ENCODE measurements at places on chromosomes 7 and 10.

- DNase-seq, result peak; percentile 74
Observed at GRCh38 chr10:122911889-122912484, 1.6 kb downstream of the FAM24A start.

DNA sequence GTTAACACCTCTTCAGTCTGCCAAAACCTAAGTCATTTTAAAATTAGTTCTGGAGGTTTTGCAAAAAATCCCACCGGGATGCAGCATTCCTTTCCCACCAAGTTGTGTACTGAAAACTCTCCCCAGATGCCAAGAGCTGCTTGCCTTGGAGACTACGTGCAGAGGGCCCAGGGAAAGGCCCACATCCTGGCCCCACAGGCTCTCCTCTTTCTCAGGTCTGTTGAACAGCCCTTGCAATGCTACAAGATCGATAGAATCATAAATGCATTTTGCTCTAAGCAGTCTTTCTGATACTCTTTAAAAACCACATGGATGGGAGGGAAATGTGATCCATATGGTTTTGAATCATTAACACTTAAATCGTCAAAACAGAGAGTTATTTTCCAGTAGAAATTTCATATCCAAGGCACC, 126.7 kb upstream of the ZMIZ1 start:
- DNase-seq, result no peak

- no peak for DNase-seq
Observed at GRCh38 chr7:76294344-76295024, 8.0 kb upstream of the HSPB1 start.

- no peak for DNase-seq
Observed at GRCh38 chr7:90708841-90709317, 112.8 kb downstream of the CDK14 start.

DNA sequence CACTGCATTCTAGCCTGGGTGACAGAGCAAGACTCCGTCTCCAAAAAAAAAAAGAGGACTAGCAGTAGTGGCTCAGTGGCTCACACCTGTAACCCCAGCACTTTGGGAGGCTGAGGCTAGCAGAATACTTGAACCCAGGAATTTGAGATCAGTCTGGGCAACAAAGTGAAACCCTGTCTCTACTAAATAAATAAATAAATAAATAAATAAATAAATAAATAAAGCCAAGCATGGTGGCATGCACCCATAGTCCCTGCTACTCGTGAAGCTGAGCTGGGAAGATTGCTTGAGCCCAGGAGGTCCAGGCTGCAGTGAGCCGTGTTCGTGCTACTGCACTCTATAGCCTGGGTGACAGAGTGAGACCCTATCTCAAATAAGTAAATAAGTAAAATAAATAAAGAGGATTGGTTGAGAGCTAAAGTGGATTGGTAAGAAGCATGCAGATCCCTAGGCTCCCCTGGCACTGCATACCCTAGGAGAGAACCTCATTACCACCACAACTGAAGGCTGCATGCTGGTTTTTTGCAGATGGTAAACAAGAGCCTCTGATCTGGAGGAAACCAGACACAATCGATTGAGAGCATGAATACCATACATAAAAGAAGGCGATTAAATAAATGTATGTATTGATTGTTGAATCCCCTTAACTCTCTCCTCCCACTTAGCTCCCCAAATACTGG, 163.2 kb downstream of the REEP3 start:
- DNase-seq, result no peak

DNA sequence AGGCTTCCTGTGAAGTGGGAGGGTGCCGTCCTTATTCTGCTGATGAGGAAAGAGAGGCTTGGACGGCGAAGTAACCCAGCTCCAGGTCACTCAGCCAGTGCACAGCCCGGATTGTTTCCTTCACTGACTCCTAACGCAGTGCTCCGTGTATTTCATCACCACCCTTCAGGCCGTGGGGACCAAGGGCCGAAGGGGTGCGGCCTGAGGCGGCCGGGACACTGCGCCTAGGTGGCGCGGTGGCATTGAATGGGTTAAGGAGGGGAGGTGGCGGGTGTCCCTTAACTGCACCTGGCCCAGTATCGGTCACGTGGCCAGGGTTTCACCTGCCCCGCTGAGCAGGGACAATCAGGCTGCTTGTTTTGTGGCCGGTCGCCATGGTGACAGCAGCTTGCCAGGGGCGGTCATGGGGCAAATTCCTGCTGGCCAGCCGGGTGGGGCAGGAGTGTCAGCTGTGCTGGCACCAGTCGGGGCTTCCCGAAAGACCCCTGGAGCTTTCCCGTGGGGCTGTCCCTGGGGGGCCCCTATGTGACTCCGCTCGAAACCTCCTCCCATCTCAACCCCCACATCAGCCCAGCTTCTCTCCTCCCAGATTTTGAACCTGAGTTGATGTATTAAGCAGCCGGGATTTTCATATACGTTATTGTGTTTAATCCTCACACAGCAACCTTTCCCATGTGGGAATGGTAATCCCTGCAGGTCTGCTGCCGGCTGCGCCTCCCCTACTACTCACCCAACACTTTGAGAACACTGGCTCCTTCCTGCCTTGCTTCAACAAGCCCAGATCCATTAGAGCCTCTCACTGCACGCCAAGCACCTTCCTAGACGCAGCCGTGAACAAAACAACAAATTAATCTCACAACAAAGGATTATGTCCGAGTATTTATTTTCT, 4.4 kb upstream of the ABHD11 start:
- no peak for DNase-seq

DNA sequence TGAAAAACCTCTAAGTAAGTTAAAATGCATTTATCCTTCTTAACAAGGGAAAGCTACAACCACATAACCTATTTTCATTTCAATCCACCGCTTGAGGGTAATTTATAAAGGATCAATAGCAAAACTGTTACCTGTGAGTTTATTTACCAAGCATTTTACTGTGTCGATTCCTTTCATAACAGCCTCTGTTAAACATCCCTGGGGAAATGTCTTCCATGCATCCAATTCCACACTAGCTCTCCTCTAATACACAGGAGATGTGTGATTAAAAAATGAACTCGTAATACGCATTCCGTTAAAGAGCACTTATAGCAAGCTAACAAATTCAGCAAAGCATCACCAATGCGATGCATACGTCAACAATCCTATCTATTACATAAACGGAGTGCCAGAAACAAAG, 185.7 kb downstream of the SFMBT2 start:
- no peak for DNase-seq

DNA sequence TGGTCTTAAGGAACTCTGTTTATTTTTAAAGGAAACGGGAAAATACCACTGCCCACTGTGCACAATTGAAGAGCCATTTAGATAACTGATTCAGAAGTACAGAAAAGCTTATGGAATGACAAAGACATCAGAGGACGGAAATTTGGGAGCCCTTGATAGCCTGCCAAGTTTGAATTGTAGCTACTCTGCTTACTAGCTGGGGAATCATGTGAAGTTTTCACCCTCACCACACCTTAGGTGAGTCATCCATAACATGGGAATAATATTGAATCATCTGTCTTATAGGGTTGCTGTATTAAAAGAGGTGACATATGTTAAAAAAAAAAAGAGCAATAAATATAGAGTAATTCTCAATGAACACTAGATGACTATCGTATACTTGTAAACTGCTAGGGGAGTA, 1104.2 kb downstream of the GATA3 start:
- DNase-seq, result no peak

GRCh38 chr7:111958431-111958830, 247.8 kb downstream of the DOCK4 start:
- no peak for DNase-seq

GRCh38 chr10:75187961-75188426, 22.6 kb upstream of the VDAC2 start:
- peak; percentile 82 for DNase-seq

DNA sequence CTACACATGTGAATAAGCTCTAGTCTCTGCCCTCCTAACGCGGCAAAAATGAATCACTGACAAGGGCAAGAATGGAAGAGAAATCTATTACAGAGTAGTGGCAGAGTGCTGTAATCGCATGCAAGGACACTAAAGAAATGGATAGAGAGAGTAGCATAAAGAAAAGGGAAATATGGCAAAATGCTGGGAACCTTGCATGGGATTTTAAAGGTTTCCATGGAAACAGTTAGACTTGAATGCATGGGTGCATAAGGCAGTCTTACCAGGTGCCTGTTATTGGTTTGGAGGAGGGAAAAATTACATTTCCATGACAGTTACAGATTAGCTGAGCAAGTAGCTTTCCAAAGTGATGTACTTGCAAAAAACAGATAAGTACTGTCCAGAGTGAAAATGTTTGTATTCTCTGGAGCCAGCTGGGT, 233.4 kb downstream of the PTN start:
- DNase-seq, result no peak

DNA sequence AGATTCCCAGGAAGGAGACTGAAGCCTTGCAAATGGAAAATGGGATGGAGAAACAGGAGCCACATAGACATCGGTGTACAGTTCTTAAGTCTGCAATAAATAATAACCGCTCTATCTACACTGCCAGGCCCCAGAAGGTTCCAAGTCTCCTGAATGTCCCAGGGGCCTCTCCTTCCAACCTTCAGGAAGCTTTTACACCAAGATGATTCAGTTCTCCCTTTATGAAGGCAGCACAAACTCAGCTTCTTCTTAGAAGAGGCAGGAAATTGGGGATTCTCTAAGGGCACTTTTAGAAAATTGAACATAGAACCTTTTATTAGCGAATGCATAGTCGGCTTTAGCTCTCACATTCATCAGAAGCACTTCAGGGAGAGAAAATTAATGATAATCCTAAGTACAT, 130.8 kb upstream of the LYZL1 start:
- no peak for DNase-seq

DNA sequence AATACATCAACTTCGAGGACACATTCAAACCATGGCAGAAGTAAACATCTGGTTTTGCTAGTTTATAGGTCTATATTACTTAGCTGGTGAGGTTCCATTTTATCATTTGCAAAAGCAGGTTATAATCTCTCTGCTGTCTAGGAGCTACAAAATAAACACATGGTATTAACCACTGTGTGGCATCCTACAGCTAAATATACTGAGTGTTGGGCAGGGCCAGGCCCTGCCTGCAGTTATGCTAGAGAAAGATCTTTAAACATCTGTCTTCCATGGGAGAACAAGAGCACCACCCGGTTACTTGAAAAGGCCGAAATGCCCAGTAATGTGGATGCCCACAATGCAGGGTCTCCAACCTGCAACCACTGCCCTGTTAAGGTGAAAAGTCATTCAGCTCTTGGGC, 20.6 kb upstream of the FKBP9 start:
- DNase-seq, result no peak
